Keratinocyte (primary cell): ENCODE measurements at places on chromosomes 7 and 10. TPM values are rescaled to one million over a fixed set of nuclear protein-coding genes. Genes with fewer than 3 reads are reported as not detected.

DNA sequence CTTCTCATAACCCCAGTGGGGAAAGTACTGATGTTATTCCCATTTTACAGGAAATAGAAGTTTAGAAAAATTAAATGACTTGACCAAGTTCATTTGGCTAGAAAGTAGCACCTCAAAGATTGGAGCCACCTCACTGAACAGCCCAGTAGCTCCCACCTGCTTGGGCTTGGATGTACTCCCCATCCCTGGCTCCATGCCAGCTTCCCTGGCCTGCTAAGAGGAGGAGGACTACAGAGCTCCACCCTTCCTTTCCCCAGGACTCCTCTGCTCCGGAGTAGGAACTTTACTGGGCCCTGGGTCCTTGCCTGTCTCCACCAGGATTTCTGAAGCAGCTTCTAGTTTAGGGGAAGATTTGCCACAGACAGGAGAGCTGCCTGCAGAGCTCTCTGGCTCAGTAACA, 3.1 kb downstream of the HPS6 start:
- peaks cover 19% of the 10 kb centered on the region for H3K36me3 ChIP-seq
- H3K4me3 ChIP-seq: no peak overlapping the region
- H3K4me1 ChIP-seq: peaks cover 22% of the 10 kb centered on the region

DNA sequence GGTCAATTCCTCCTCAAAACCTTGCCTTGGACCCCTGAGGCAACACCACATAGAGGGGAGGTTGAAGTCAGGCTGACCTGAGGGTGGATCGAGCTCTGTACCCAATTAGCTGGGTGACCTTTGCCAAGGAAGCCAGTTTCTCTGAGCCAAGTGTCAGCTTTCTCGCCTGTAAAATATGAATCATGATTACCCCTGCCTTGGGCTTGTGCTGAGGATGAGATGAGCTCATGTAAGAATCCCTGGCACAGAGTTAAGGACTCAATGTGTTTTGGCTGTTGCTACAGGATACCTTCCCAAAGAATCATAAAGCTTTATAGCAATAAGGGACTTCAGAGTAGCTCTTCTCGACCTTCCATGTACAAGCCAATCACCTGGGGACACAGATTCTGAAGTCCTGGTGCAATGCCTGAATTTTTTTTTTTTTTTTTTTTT, 43.5 kb upstream of the CACUL1 start:
- no peak overlapping the region for H3K4me3 ChIP-seq
- no peak overlapping the region for H3K27ac ChIP-seq
- DNase-seq: peak; percentile 28
- no peaks in the 10 kb centered on the region for H3K27me3 ChIP-seq
- H3K36me3 ChIP-seq: no peaks in the 10 kb centered on the region
- peaks cover 23% of the 10 kb centered on the region for H3K4me1 ChIP-seq

DNA sequence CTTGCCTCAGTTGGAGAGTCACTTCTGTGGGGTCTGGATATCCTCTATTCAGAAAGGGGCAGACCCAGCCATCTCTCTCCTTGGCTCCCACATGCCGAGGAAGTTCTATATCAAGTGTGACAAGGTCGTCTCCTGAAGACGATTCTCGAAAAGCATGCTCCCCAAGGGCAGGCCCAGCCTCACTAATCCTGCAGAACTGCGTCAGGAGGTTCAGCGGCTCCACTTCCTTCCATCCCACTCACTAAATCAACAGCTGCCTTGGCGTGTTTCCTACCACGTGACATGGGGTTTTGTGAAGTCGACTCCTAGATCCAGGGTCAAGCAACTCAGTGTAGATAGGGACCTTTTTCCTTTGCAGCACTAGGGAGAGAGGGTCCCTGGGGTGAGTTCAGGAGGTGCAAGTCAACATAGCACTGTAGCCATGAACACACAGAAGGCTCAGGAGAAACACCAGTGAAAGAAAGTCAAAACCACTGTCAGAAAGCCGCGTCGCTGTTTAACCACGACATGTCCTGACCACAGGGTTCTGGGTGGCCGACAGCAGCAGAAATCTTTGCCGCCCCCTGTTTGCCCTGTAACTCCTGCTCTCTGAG, 156.4 kb downstream of the PRPF18 start:
- no peaks in the 10 kb centered on the region for H3K4me1 ChIP-seq
- H3K27me3 ChIP-seq: no peaks in the 10 kb centered on the region
- no peaks in the 10 kb centered on the region for H3K36me3 ChIP-seq
- no peak overlapping the region for H3K27ac ChIP-seq

GRCh38 chr7:134866617-134867016, 87.2 kb downstream of the CALD1 start:
- no peak overlapping the region for H3K4me3 ChIP-seq
- peaks cover 6% of the 10 kb centered on the region for H3K36me3 ChIP-seq
- DNase-seq: no peak
- no peaks in the 10 kb centered on the region for H3K4me1 ChIP-seq

DNA sequence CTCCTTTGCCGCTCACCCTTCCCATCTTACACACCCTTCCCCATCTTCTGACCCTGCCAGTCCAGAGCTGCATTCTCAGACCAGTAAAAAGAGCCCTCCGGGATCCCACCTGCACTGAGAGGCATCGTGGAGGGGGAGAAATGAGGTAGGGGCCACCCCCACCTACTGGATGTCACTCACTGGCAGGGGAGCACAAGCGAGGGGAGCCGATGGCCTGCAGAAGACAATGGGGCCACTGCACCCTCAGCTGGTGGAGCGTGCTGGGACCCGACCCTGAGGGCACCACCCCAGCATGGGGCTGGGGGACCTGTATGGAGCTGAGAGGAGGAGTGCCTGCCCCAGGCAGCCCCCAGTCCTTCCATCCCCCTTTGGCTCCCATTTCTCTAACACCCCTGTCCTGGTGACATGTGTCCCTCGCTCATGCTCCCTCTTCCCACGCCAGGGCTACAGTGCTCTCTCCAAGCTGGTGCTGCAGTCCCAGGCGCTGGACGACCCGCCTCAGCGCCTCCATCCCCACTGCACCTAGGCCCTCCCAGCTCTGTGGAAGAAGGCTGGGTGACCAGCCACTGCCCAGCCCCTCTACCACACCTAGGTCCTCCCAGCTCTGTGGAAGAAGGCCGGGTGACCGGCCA, 49.8 kb downstream of the RASGEF1A start:
- no peak overlapping the region for H3K27ac ChIP-seq
- no peak for DNase-seq
- H3K4me1 ChIP-seq: no peaks in the 10 kb centered on the region
- H3K36me3 ChIP-seq: no peaks in the 10 kb centered on the region
- peaks cover 30% of the 10 kb centered on the region for H3K27me3 ChIP-seq

- H3K36me3 ChIP-seq: no peaks in the 10 kb centered on the region
- peak; percentile 53 for DNase-seq
- peaks cover 33% of the 10 kb centered on the region for H3K4me1 ChIP-seq
- H3K27ac ChIP-seq: peak overlapping the region; percentile 89
- H3K27me3 ChIP-seq: no peaks in the 10 kb centered on the region
- no peak overlapping the region for H3K4me3 ChIP-seq
Observed at GRCh38 chr10:62433181-62433692, 59.1 kb downstream of the ZNF365 start.

Gene CFTR
- not detected in 3 replicates for polyA plus RNA-seq

Gene TMEM72
- not detected in 3 replicates for polyA plus RNA-seq

Gene POLR2J2
- polyA plus RNA-seq: 1.9 to 3.1 TPM (median 2.8 TPM) in 3 replicates

Gene EVX1
- polyA plus RNA-seq: not detected in 3 replicates

Gene POU6F2
- not detected in 3 replicates for polyA plus RNA-seq

Gene CFAP58
- polyA plus RNA-seq: 0.82 to 2.3 TPM (median 1.4 TPM) in 3 replicates

Gene GARIN1A
- polyA plus RNA-seq: 0.69 to 1.1 TPM (median 0.87 TPM) in 3 replicates
